ENCODE measurements at places on chromosomes 16 and 17.
A peak's percentile ranks its signal among the peaks of the same experiment; 100 is the strongest.

DNA sequence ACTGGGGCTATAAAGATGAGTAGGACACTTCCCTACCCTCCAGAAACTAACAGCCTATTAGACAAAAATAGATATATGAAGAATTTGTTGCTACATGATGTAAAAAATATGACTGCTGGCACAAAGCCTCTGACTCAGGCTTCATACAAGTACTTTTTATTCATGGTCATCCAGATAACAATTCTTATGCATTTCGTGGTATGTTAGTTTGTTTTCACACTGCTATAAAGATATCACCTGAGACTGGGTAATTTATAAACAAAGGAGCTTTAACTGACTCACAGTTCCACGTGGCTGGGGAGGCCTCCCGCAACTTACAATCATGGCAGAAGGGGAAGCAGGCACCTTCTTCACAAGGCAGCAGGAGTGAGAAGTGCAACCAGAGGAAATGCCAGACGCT, 112.5 kb upstream of the HLF start:
- no peak overlapping the region for H3K27ac ChIP-seq
- ATAC-seq, result no peak
- no peaks in the 10 kb centered on the region for H3K27me3 ChIP-seq
- no peak overlapping the region for H3K4me3 ChIP-seq

GRCh38 chr17:67107811-67108775, 63.7 kb downstream of the CACNG1 start:
- H3K4me1 ChIP-seq, result peaks cover 4% of the 10 kb centered on the region
- no peak overlapping the region for H3K4me3 ChIP-seq
- ATAC-seq, result no peak

DNA sequence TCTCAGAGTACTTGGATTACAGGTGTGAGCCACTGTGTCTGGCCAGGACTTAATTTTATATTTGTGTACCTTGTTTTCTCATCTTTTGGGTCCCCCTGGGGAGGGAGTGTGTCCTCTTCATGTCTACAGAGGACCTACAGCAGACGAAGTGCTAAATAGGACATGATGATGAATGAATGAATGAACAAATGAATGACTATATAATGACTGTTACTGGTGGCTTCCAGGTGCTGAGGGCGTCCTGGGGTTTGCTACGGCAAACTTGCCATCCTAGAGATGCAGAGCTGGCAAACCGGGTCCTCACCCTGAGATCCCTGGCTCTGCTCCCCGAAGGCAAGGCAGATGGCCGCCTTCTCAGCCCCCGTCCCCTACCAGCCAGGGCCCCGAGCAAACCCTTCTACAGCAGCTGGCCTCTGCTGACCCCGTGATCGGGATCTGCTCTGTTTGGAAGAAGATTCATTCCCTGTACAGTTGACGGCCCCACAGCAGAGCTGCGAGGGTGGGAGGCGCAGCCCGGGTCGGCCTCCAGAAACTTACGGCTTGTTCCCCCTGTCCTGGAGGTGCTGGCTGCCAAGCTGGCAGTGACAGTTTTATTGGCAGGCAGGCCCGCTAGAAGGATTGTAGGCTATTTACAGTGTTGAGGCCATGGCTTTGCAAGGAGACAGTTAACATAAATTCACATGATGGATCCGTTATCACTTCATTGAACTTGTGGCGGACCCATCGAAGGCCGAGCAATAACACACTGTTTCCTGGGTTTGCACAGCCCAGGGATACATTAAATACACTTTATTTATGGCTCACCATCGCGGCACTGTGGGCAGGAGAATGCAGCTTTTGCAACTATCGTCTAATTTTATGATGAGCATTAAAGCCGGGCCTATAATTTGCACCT, 197.7 kb upstream of the GSE1 start:
- no peaks in the 10 kb centered on the region for H3K27me3 ChIP-seq
- no peak for ATAC-seq
- no peaks in the 10 kb centered on the region for H3K4me1 ChIP-seq
- H3K27ac ChIP-seq, result no peak overlapping the region

DNA sequence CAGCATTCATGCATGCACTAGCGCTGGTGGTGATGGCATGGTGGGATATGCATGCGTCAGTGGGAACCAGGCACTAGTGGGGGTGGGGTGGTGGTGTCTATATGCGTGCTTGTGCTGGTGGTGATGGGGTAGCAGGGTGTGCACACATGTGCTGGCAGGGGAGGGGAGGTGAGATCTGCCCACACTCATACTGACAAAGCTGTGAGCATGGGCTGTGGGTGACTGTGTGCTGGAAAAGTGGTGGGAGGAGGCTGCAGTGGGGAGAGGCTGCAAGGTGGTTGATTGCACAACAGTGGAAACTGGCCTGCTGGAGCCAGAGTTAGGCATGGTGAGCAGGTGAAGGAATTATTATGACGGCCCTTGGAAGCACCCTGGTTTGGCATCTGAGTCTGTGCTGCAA, 31.3 kb upstream of the TEKT1 start:
- no peaks in the 10 kb centered on the region for H3K36me3 ChIP-seq
- no peaks in the 10 kb centered on the region for H3K4me1 ChIP-seq
- peaks cover 22% of the 10 kb centered on the region for H3K27me3 ChIP-seq
- ATAC-seq, result no peak
- H3K27ac ChIP-seq, result no peak overlapping the region
- H3K4me3 ChIP-seq, result no peak overlapping the region

- H3K27me3 ChIP-seq, result no peaks in the 10 kb centered on the region
- H3K36me3 ChIP-seq, result no peaks in the 10 kb centered on the region
- no peak overlapping the region for H3K4me3 ChIP-seq
- no peaks in the 10 kb centered on the region for H3K4me1 ChIP-seq
Measured at GRCh38 chr16:66286527-66286926, 80.0 kb upstream of the CDH5 start.

DNA sequence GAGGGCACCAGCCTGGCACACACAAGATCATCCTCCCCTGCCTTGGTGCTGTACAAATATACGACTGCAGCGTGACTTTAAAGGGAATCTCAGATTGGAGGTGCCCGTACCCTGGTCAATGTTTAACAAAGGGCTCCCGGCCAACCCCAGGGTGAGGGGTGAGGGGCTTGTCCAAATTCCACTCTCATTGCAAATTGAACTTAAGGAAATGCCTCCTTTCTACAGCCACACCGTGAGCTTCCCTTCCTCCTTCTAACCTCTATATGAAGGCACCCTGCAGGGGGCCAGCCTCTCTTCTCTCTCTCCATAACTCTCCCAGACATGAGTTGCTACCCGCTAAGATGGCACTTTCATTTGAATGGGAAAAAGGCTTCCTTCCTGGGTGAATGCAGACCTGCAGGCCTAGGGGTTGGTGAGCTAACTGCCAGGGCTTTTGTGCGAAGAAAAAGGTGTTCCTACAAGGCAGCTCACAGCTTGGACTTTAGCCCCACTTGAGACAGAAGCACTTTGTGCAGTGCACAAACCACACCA, 76.6 kb downstream of the IRF8 start:
- no peaks in the 10 kb centered on the region for H3K36me3 ChIP-seq
- no peak for ATAC-seq
- no peak overlapping the region for H3K27ac ChIP-seq
- no peak overlapping the region for H3K4me3 ChIP-seq

DNA sequence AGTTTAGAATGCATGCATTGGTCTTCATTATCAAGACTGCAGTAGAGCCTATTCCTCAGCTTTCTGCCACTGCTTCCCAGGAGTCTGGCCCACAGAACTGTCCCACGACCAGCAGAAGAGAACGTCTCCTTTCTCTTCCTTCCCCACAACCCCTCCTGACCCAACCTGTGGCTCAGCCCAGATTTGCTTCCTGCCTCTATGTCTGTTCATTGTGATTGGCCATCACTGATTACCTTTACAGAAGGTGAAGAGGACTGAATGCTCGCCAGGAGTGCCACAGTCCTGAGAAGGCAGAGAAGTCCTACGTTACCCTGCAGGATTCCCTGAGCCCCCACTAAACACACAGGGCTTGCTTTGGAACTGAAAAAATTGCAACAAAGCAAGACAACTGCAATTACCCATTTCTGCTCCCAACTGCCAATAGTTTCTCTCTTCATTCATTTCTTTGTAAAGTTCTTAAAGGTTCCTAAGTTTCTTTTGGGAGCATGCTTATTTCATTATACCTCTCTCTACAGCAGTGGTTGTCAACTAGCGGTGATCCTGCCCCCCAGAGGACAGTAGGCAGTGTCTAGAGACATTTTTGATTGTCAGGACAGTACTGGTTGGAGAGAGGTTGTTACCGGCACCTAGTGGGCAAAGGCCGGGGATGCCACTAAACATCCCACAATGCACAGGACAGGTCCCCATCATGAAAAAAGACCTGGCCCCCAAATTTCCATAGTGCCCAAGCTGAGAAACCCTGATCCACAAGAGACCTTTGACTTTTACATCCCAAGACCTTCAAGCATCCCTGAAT, 4.5 kb upstream of the NAT9 start:
- H3K4me3 ChIP-seq, result peak overlapping the region; percentile 100
- peak overlapping the region; percentile 74 for H3K27ac ChIP-seq
- H3K36me3 ChIP-seq, result peaks cover 23% of the 10 kb centered on the region
- no peaks in the 10 kb centered on the region for H3K27me3 ChIP-seq

- H3K27ac ChIP-seq, result no peak overlapping the region
- peaks cover 9% of the 10 kb centered on the region for H3K4me1 ChIP-seq
- ATAC-seq, result peak; percentile 26
- H3K27me3 ChIP-seq, result no peaks in the 10 kb centered on the region
Measured at GRCh38 chr17:27236717-27237315, 57.1 kb upstream of the WSB1 start.

GRCh38 chr17:18231164-18231563, 5.7 kb downstream of the LLGL1 start:
- H3K27ac ChIP-seq, result no peak overlapping the region
- H3K36me3 ChIP-seq, result peaks cover 5% of the 10 kb centered on the region
- peaks cover 21% of the 10 kb centered on the region for H3K4me1 ChIP-seq
- no peak for ATAC-seq
- no peaks in the 10 kb centered on the region for H3K27me3 ChIP-seq
- H3K4me3 ChIP-seq, result no peak overlapping the region

- H3K4me3 ChIP-seq, result no peak overlapping the region
- H3K36me3 ChIP-seq, result peaks cover 7% of the 10 kb centered on the region
- no peaks in the 10 kb centered on the region for H3K4me1 ChIP-seq
Measured at GRCh38 chr17:50107790-50108414, 12.8 kb downstream of the PDK2 start.

DNA sequence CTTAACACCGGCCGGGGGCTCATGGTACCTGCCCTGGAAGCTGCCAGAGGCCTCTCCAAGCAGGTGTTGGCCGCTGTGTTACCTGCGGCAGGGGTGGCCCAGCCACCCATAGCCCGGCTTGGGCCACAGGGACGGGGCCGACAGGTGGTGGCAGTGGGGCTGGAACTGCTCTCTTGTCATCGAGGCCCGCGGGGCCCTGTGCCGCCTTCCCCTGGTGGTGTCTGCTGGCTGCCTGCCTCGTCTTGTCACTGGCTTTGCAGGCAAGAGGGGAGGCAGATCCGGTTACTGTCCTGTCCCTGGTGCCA, 27.1 kb downstream of the GSE1 start:
- ATAC-seq, result no peak
- no peak overlapping the region for H3K4me3 ChIP-seq
- no peaks in the 10 kb centered on the region for H3K36me3 ChIP-seq
- H3K27me3 ChIP-seq, result no peaks in the 10 kb centered on the region

DNA sequence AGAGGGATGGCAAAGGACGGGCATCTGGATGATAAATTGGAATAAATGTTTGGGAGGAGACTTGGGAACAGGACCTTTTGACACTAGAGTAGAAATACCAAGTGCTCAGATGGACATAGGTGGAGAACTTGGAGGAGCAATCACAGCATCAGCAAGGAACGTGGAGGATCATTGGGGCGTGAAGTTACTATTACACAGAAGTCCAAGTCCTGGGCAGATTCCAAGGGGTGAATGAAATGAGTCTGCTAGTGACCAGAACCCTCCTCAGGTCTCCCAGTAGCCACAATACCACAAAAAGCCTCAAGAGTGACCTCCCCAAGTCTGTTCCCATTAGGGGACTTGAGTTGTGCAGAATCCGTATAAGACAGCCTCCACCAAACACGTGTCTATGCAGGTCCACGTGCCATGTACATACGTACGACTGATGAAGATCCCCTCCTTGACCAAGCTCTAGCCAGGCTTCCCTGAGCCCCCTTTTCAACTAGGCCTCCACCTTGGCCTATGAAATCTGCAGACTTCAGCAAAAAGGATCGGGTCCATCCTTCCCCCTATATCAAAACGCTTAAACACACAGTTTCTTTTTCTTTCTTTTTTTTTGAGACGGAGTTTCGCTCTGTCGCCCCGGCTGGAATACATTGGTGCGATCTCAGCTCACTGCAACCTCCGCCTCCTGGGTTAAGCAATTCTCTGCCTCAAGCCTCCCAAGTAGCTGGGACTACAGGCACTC, 2.2 kb downstream of the C17orf67 start:
- peaks cover 29% of the 10 kb centered on the region for H3K4me1 ChIP-seq
- ATAC-seq, result no peak
- H3K4me3 ChIP-seq, result peak overlapping the region; percentile 86
- no peaks in the 10 kb centered on the region for H3K27me3 ChIP-seq
- H3K27ac ChIP-seq, result peak overlapping the region; percentile 89
- H3K36me3 ChIP-seq, result peaks cover 77% of the 10 kb centered on the region

DNA sequence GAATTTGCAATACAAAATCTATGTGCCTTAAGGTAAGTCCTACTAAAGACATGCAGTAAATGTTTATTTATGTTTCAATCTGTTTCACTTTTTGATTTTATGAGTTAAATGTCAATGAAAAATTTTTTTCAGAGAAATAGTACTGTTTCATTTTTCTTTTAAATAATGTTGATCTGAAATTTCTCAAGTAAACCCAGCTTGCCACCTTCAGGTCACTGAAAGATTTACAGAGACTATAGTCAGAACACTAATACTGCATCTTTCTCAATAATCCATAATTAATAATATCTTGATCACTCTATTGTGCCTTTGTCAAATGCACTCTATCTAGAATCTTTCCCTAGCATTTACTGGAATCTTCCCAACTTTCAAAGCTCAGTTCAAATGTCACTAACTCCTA, 6.5 kb upstream of the DHX40 start:
- H3K36me3 ChIP-seq, result no peaks in the 10 kb centered on the region
- no peak overlapping the region for H3K4me3 ChIP-seq

DNA sequence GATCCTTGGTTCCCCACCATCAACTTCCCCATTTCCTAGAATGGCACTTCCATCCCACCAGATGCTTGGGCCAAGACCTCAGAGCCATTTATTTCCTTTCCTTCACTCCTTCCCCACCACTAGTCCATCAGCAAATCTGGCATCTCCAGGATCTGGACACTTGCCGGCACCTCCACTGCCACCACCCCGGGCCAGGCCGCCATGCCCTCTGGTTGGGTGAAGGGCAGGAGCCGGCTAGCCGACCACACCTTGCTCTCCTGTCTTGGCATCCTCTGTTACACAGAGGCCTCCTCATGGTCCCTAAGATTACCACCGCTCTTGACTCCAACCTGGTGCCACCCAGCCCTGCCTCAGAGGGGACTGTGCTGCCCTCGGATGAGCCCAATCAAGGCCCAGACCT, 104.5 kb downstream of the RMI2 start:
- no peak for ATAC-seq
- no peaks in the 10 kb centered on the region for H3K27me3 ChIP-seq
- no peak overlapping the region for H3K4me3 ChIP-seq
- no peaks in the 10 kb centered on the region for H3K4me1 ChIP-seq

Data from activated T-helper 17 cell treated with anti-CD3 and anti-CD28 coated beads, Interleukin-2, amount 50 U/mL, for 72 hours (primary cell).